ENCODE measurements at places on chromosomes 1 and 21.

DNA sequence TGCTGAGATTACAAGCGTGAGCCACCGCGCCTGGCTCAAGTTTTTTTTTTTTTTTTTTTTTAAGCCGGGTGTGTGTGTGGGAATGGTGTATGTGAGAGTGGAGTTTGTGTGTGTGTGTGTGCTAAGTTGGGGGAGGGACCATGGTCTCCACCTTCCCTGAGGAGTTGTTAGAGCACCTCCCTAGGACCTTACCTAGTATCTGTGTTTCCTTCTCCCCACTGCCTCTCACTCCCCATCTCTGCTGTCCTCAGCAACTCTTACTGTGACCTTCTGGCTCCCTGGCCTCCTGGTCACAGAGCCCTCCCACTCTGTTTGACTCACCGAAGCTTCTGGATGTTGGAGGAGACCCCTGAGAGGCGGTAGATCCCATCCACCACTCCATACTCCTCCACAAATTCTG, 10.4 kb downstream of the ARHGAP30 start:
- DNase-seq = no peak

GRCh38 chr1:161706482-161707347, at the start of gene FCRLA:
FCRLA (plus strand) TSS chr1:161707229; CDS start chr1:161707265, 36 bp downstream.
- DNase-seq = no peak

DNA sequence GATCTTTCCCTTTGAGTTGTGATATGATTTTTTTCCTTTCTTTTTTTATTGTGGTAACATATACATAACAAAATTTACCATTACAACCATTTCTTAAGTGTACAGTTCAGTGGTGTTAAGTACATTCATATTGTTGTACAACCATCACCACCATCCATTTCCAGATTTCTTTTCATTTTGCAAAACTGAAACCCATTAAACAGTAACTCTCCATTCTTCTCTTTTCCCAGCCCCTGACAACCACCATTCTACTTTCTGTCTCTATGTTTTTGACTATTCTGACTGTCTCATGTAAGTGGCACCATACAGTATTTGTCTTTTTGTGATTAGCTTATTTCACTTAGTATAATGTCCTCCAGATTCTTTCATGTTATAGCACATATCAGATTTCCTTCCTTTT, 30.3 kb downstream of the CEP350 start:
- DNase-seq = no peak

DNA sequence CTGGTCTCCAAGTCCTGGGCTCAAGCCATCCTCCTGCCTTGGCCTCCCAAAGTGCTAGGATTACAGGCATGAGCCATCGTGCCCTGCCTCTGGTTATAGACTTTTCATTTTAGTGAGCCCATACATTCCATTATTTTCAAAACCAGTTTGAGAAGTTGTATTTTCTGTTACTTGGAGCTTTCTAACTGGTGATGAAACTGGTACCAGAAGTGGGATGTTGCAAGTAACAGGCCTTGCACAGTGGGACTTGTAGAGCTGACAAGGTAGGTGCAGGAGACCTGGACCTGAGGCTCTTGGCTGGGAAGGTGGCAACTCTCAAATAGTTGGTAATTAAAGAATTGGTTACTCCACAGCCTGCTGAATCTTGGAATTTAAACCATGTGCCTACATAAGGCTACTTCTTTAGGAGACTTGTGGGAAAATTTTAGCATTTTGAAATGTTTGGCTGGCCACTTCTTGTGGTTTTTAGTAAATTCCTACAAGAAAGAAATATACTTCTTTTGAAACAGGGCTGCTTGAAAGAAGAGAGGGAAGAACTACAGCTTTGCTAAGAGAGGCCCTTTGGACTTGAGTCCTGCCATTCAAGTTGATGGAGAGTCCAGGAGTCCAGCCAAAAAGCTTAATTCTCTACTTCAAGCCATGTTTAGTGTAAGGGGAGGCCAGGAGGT, 9.8 kb upstream of the ALPL start:
- DNase-seq = no peak

DNA sequence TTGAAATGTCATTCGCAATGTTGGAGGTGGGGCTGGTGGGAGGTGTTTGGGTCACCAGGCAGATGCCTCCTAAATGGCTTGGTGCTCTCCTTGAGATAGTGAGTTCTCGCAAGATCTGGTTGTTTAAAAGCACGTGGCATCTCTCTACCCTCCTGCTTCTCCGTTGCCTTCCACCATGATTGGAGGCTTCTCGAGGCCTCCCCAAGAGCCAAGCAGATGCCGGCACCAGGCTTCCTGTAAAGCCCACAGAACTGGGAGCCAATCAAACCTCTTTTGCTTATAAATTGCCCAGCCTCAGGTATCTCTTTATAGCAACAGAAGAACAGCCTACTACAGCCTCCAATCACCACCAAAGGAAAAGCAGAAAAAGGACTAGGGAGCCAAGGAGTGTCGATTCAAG, 80.5 kb downstream of the PDE9A start:
- no peak for DNase-seq

GRCh38 chr1:31699341-31699891, 4.4 kb downstream of the COL16A1 start:
- peak; percentile 20 for DNase-seq

DNA sequence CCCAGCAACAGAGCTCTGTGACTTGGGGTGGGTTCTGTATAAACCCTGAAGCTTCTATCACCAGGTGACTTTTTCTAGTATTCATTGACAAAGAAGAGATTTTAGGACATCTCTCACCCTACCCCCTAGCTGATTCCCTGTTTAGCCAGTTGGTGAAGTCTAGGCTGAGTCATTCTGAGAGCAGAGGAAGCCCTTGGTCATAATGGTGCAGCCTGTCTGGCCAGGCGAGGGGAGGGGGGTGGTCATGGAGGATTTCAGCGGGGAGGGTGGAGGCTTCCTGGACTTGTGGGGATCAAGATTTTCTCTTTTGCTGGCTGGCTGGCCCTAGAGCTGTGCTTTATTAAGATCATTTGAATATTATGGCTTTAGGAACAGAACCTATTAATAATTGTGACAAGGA, 262.6 kb downstream of the CAMTA1 start:
- no peak for DNase-seq

DNA sequence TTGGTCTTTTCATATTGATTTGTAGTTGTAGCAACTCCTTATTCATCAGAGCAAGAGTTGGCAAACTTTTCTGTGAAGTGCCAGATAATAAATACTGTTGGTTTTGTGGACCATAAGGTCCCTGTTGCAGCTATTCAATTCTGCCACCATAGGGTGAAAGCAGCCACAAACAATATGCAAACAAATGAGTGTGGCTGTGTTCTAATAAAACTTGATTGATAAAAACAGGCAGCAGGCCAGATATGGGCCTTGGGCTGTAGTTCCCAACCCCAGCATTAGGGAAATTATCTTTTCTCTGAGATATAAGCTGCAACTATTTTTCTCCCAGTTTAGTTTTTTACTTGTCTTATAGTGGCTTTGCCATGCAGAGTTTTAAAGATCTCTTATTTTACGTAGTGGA, 469.2 kb downstream of the SMYD3 start:
- no peak for DNase-seq

DNA sequence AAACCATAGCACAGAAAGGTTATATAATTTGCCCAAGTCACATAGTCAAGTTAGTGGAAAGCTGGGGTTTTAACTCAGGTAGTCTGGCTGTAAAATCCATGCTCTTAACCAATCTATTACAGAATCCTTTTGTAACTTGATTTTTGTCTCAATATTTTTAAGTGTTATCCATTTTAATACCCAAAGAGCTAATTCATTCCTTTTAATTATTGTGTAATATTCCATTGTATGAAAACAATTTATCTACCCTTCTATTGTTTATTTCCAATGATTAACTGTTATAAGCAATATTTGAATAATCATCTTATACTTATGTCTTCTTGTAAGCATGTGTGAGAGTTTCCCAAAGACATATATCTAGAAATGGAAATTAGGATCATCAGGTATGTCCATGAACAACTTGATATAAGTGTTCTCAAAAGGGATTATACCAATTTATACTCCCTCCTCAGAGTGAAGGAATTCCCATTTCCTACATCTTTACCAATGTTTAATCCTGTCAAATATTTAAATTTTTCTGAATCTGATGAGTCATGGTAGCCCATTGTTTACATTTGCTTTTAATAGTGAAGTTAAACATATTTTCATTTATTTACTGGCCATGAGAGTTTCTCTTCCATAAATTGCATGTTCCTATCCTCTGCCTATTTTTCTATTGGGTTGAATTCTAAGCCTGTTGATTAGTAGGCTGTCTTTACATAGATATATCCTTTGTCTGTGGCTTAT, 13.9 kb downstream of the TEX50 start:
- DNase-seq = no peak

- no peak for DNase-seq
These were observed 87.9 kb downstream of the ZZZ3 start for GRCh38 chr1:77594366-77595112.

DNA sequence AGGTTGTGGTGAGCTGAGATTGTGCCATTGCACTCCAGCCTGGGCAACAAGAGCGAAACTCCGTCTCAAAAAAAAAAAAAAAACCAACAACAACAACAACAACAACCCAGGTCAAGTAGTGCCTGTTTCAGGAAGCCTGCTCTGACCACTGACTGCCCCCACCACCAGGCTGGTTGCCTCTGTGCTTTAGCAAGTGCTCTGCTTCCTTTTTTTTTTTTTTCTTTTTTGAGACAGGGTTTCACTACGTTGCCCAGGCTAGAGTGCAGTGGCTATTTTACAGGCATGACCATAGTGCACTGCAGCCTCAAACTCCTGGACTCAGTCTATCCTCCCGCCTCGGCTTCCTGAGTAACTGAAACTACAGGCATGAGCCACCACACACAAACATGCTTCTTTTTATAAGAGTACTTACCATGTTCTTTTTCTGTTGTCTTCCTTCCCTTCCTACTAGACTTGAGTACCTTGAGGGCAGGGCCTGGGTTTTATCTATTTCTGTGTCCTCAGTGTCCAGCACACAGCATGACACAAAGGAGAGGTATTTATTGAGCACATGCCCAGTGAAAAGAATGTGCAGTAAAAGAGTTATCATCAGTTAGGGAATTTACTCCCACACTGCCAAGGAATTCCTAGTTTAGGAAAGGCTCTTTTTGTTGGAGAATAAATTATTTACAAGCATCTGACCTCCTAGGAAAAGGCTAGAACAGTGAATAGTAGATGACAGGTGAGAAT, 9.9 kb upstream of the COA7 start:
- no peak for DNase-seq

GRCh38 chr1:180135535-180135934, 19.1 kb upstream of the QSOX1 start:
- no peak for DNase-seq

- DNase-seq = no peak
These were observed 11.5 kb downstream of the MACO1 start for GRCh38 chr1:25442178-25442577.

DNA sequence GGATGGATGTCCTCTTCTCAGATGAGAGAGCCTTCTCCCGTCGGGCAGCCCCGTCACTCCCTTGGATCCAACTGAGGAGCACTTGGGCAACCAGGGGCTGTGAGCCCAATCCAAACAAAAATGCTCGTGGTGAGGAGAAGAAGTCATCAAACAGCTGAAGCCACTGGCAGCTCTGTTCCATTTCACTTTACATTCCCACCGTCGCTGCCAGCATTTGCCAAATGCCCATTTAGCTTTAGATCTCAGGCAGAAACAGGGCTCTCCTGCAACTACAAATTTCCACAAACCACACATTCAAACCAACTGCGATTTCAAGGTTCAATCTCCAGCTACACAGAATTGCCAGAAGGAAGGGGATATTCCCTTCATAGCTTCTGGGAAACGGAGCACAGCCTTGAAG, 634.6 kb downstream of the SMYD3 start:
- DNase-seq = no peak

DNA sequence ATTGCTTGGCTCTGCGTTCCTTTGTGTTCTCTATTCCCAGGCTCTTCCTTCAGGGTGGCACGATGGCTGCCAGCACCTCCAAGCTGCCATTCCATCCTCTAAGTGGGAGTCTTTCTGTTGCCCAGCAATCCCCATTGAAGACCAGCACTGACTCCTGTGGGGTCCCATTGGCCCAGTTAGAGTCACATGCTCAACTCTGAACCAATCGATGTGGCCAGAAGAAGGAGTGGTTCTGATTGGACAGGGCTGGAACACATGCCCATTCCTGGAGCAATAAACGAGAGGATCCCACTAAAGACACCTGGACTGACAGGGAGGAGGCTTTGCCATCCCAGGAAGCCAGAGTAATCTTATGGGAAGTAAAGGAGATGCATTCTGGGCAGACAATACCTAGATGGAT, 97.2 kb upstream of the IGSF21 start:
- no peak for DNase-seq

DNA sequence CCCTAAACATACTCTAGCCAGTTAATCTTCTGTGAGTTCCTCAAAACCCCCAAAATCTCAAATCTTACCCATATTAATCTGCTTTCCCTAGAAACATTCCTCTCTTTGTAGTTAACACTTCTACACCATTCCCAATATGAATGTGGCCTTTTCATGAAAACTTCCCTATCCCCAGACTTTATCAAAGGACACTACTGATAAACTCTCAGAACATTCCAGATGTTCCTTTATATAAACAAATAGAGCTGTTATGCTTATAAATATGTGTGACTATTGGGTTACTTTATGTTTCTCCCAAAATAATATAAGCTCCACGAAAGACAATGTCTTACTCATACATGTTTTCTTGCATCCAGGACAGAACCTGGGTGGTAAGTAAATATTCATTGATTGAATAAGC, 205.4 kb upstream of the NFIA start:
- DNase-seq = no peak

GRCh38 chr1:68173936-68174737, 58.2 kb downstream of the WLS start:
- no peak for DNase-seq

DNA sequence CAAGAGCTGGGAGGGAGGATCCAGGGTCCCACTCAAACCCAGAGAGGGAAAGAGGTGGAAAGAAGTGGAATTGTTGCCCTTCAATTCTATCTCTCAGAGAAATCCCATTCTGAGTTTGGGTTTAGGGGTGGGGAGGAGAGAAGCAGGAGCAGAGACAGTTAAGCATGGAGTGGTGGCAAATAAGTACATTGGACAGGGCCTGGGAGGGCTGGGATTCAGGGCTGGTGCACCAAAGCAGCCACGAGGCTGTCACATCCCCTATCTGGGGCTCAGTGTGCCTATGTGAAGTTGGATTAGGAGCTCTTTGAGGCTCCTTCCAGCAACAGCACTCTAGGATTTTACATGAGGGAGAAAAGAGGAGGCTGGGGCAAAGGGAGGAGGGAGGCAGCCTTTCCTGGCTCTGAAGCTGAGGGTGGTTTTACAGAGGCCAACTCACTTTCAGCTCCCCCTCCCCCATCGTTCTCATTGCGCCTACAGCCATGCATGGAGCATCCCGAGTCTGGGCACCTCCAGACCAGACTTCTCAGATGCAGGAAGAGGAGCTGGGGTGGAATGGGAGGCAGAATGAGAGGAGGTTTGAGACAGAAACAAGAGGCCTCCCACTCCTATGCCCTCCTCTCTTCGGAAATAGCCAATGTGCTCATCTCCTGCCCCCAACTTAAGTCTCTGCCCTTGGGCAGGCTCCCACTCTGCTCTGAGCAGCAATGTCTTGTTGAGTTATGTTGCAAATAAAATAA, 3.0 kb upstream of the SYT6 start:
- no peak for DNase-seq

GRCh38 chr21:36045993-36046392, 14.3 kb downstream of the SETD4 start:
- no peak for DNase-seq

- DNase-seq = peak; percentile 80
These were observed 838 bp downstream of the CCDC28B start for GRCh38 chr1:32201011-32201855.

GRCh38 chr1:65792669-65793358, at the start of gene PDE4B:
PDE4B (plus strand) TSS chr1:65792895.
- DNase-seq = no peak

- no peak for DNase-seq
These were observed 245.9 kb downstream of the DISC1 start for GRCh38 chr1:231872461-231872910.

GRCh38 chr21:41819856-41820281, 53.0 kb upstream of the RIPK4 start:
- no peak for DNase-seq

Measured in T-helper 2 cell treated with Interferon-gamma antibody and Interleukin-4, amounts not matched to agents 5 μg/mL and 100 μg/mL, for 36 hours (primary cell).